Activated CD4-positive, alpha-beta T cell treated with anti-CD3 and anti-CD28 coated beads for 1 hour (primary cell): ENCODE measurements at places on chromosomes 6 and 20.

DNA sequence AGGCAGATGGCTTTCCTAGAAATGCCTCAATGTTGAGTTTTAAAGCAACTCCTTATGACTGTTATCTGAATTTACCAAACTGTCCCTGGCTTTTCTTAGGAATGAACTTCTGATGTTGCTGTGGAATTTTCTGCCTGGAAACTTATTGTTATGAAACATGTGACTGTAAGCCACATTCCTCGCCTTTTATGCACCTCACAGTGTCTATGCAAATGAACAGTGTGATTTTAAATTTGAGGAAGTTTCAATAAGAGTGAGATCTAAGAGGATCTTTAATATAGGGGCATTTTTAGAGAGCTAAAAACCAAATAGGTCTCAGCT, 2.4 kb upstream of the CCR6 start:
- DNase-seq = no peak

DNA sequence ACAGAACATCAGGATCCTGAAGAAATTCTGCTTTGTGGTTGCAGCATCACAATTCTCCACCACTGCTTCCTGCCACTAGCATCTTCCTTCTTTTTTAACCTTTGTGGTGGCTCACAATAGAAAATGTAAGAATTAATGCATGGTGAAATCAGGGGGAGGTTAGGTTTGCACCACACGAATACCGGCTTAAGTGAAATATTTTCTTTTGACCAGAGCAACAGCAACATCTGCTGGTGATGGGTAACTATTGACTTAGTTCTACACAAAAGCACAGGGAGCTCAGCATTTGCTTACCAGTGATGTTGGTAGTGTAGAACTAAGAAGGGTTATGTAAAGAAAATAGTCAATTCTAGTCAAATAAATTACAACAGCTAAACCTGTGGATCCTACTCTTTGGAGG, 280.5 kb downstream of the SYNE1 start:
- DNase-seq = no peak

DNA sequence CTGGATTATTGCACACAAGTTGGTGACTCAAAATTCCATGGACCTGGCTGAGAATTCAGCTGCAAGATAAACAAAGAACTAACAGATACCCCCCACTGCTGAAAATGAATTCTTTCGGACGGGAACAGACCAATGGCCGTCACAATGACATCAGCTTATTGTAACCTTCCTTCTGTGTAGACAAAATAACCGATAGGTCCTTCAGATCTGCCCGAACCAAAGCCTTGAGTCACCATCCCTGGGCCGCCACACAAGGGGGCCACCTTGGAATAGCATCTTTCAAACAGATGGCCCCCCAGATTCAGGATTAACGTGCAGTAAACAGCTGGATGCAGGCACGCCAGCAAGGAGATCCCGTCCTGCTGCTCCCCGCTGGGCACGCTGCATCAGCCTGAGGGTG, 214.0 kb upstream of the EXOC2 start:
- no peak for DNase-seq

DNA sequence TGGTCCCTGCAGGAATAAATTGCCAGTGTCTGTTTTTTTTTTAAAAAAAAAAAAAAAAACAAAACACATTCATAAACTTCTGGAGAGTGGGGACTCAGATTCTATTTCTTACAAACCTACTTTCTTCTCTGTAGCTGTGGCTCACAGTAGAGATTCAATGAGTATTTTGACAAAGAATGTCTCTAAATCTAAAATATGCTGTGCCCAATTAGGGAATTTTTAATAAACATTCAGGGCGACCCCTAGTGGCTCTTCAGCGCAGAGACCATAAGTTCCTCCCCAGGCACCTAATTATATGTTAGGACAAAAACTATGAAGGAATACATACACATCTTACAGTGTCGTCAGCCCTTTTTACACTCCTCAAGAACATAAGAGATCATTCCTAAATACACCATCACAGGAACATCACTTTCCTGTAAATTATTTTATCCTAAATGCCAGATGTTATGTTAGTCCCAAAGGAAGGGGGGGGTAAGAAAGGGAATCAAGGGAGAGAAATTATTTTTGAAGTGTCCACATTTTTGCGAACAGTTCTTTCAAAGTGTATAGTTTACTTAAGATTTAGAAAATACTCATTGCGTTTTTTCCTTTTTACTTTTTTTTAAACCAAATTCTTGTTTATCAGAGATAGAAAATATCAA, 21.8 kb upstream of the NAA20 start:
- DNase-seq = no peak
